ENCODE measurements at places on chromosomes 11 and 22. TPM values are rescaled to one million over a fixed set of nuclear protein-coding genes. Genes with fewer than 3 reads are reported as not detected.

The SHANK2 gene
- total RNA-seq = 1.7 TPM

The SLC17A6 gene
- total RNA-seq = not detected

DNA sequence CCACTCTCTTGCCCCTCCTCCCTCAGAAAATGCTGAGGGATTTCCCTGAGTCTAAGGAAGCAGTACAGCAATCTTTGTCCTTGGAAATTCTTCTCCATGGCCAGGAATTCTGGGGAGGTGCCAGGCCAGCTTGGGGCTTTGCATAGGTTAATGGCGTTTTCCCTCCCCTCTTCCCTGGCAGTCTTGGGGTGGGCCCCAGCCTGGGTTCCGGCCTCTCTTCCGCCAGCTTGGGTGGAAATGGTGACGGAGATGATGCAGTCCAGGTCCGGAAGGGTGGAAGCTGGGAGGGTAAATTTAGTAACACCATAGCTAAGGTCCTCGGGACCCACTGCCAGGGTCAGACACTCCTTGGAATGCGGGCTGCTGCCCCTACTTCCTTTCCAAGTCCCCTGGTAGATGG, 5.0 kb downstream of the PHLDB1 start:
- peak overlapping the region; percentile 60 for H3K27ac ChIP-seq
- H3K27me3 ChIP-seq = no peaks in the 10 kb centered on the region
- peaks cover 41% of the 10 kb centered on the region for H3K36me3 ChIP-seq
- H3K4me1 ChIP-seq = peaks cover 68% of the 10 kb centered on the region
- H3K4me3 ChIP-seq = peak overlapping the region; percentile 14
- DNase-seq = no peak

DNA sequence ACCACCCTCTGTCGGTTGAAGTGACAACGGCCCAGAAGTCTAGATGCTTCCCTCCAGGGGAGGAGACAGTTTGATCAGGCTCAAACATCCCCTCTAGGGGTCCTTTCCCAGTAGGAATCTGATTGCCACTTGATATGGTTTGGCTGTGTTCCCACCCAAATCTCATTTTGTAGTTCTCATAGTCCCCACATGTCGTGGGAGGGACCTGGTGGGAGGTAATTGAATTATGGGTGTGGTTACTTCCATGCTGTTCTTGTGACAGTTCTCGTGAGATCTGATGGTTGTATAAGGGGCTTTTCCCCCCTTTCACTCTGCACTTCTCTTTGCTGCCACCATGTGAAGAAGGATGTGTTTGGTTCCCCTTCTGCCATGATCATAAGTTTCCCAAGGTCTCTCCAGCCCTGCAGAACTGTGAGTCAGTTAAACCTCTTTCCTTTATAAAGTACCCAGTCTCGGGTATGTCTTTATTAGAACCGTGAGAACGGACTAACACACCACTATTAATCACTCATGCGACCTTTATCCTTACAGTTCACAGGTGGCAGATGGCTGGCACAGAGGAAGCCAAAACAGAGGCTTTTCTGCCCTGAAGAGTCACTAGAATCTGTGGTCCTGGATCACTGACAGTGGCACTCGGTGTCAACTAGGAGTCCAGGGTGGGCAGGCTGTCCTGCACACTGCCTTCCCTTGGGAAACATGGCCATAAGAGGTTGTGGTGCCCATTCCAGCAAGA, 21.6 kb downstream of the ASPHD2 start:
- DNase-seq = no peak
- no peak overlapping the region for H3K27ac ChIP-seq
- no peak overlapping the region for H3K4me3 ChIP-seq
- H3K36me3 ChIP-seq = peaks cover 10% of the 10 kb centered on the region
- no peaks in the 10 kb centered on the region for H3K27me3 ChIP-seq

DNA sequence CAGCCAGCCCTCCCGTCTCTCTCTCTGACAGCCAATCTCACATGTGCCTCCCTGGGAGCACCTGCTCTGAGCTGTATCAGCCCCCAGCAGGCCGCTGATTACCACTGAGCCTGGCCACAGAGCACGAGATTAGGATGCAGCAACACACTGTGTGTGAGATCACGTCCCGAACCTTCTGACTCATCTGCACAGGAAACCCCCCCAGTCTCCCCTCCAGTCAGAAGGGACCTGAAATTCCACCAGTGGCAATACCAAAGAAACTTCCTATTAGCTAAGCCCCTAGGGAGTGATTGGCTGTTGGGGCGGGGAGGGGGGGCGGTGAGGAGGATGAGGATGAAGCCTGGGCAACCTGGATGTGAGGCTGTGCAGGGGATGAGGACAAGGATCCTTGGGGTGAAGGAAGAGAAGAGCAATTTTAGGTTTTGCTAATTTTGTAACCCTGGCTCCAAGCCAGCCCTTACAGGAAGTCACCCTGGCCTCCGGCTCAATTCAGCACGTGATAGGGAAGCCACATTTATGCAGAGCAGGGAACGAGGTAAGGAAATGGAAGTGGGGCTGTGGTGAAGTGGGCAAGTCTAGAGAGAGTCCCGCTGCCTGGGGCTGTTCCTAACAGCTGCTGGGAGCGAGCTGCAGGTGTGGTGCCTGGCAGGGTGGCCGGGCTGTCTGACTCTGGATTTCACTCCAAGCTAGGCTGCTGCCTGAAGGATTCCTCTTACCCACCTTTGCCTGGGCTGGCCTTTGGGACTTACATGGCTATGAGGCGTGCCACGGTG, 1.9 kb downstream of the SLC43A3 start:
- H3K27ac ChIP-seq = peak overlapping the region; percentile 87
- peaks cover 5% of the 10 kb centered on the region for H3K4me1 ChIP-seq
- H3K36me3 ChIP-seq = peaks cover 40% of the 10 kb centered on the region
- peak overlapping the region; percentile 68 for H3K4me3 ChIP-seq
- no peaks in the 10 kb centered on the region for H3K27me3 ChIP-seq

GRCh38 chr11:128669506-128670270, 24.2 kb upstream of the FLI1 start:
- H3K4me1 ChIP-seq = peaks cover 4% of the 10 kb centered on the region
- H3K4me3 ChIP-seq = no peak overlapping the region
- H3K27ac ChIP-seq = no peak overlapping the region

The CACNA1I gene
- 0.44 TPM for total RNA-seq

GRCh38 chr22:33036881-33037280, 21.3 kb downstream of the SYN3 start:
- H3K27me3 ChIP-seq = no peaks in the 10 kb centered on the region
- no peak overlapping the region for H3K27ac ChIP-seq
- H3K36me3 ChIP-seq = no peaks in the 10 kb centered on the region
- H3K4me1 ChIP-seq = no peaks in the 10 kb centered on the region

GRCh38 chr11:65215441-65216076, 33.8 kb downstream of the CAPN1 start:
- H3K36me3 ChIP-seq = peaks cover 4% of the 10 kb centered on the region
- no peak overlapping the region for H3K4me3 ChIP-seq
- no peak for DNase-seq
- H3K4me1 ChIP-seq = peaks cover 5% of the 10 kb centered on the region
- H3K27ac ChIP-seq = no peak overlapping the region

- H3K36me3 ChIP-seq = no peaks in the 10 kb centered on the region
- no peak overlapping the region for H3K27ac ChIP-seq
- no peak overlapping the region for H3K4me3 ChIP-seq
- no peak for DNase-seq
- H3K27me3 ChIP-seq = no peaks in the 10 kb centered on the region
Observed at GRCh38 chr11:128284634-128285033, 302.7 kb downstream of the ETS1 start.

The CBLIF gene
- total RNA-seq = not detected

DNA sequence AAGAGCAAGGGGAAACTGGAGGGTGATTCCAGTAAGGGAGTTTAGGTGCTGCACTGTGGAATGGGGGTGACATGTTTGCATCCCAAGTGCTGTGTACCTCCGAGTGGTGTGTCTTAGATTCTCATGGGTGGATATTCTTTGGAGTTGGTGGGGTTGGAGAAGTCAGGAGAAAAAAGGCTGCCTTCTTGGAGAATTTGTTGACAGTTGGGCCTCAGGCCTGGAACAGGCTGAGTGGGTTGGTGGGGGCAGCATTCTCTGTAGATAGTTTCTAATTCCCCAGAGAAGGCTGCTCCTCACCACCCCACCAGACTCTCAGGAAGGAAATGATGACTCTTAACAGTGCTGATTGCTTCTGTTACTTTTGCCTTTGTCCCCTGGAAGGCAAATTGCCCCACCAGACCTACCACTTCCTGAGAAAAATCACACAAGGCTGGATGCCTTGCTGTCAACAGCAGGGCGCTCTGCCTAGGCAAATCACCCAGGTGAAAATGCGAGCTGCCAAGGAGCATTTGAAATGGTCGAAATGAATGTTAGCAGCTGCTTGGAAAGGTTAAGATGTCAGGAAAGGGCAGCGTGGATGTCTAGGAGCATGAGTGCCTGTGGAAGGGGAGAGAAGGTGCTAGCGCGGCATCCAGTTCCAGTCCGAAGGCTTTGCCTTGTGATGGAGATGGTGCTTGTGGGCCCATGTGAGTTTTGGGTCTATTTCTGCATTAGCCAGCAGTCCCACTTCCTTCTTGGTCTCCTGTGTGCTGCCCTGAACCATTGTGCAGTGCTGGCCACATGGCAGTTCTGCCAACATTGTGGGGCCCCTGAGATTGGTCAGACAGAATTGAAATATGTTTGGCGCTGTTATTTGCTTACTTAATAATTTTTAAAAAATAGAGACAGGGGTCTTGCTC, 29.7 kb upstream of the SORL1-AS1 start:
- H3K4me1 ChIP-seq = no peaks in the 10 kb centered on the region
- H3K27me3 ChIP-seq = no peaks in the 10 kb centered on the region
- no peak overlapping the region for H3K4me3 ChIP-seq
- H3K36me3 ChIP-seq = no peaks in the 10 kb centered on the region
- no peak for DNase-seq

DNA sequence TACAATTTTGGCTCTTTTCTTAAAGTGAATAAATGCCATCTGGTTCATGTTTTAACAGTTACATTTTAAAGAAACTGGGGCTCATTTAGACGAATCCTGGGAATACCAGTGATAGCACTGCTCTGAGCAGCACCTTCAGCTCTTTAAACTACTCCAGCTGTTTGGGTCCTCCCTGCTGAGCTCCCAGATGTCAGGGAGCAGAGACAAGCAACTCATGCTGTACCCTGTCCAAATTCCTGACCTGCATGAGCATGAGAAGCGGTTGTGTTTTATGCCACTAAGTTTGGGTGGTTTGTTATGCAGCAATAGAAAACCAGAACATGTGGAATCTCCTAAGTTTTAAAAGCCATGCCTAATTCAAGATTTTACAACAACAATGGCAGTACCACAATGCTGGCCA, 90.0 kb downstream of the FDX1 start:
- no peak overlapping the region for H3K27ac ChIP-seq
- no peaks in the 10 kb centered on the region for H3K27me3 ChIP-seq
- H3K4me1 ChIP-seq = no peaks in the 10 kb centered on the region
- no peak for DNase-seq
- H3K36me3 ChIP-seq = no peaks in the 10 kb centered on the region

- no peak overlapping the region for H3K4me3 ChIP-seq
- no peaks in the 10 kb centered on the region for H3K27me3 ChIP-seq
- H3K27ac ChIP-seq = no peak overlapping the region
- peaks cover 4% of the 10 kb centered on the region for H3K4me1 ChIP-seq
- DNase-seq = no peak
Observed at GRCh38 chr11:78061921-78062311, 1.7 kb upstream of the THRSP start.

GRCh38 chr11:122048401-122048800, 67.6 kb downstream of the BLID start:
- no peaks in the 10 kb centered on the region for H3K4me1 ChIP-seq
- H3K4me3 ChIP-seq = no peak overlapping the region
- DNase-seq = no peak
- no peak overlapping the region for H3K27ac ChIP-seq

- H3K36me3 ChIP-seq = no peaks in the 10 kb centered on the region
- H3K4me3 ChIP-seq = no peak overlapping the region
- no peak overlapping the region for H3K27ac ChIP-seq
- DNase-seq = no peak
- H3K27me3 ChIP-seq = no peaks in the 10 kb centered on the region
- H3K4me1 ChIP-seq = no peaks in the 10 kb centered on the region
Observed at GRCh38 chr11:60834742-60835533, 7.0 kb upstream of the CCDC86 start.

GRCh38 chr22:42642806-42643633, 2.6 kb upstream of the ATP5MGL start:
- no peak overlapping the region for H3K4me3 ChIP-seq
- no peaks in the 10 kb centered on the region for H3K27me3 ChIP-seq
- no peak for DNase-seq

The CD3G gene
- 1.4 TPM for total RNA-seq

GRCh38 chr22:35417606-35418005, 17.7 kb downstream of the MCM5 start:
- H3K27me3 ChIP-seq = no peaks in the 10 kb centered on the region
- no peaks in the 10 kb centered on the region for H3K4me1 ChIP-seq
- no peak overlapping the region for H3K4me3 ChIP-seq
- no peak for DNase-seq
- H3K27ac ChIP-seq = no peak overlapping the region

DNA sequence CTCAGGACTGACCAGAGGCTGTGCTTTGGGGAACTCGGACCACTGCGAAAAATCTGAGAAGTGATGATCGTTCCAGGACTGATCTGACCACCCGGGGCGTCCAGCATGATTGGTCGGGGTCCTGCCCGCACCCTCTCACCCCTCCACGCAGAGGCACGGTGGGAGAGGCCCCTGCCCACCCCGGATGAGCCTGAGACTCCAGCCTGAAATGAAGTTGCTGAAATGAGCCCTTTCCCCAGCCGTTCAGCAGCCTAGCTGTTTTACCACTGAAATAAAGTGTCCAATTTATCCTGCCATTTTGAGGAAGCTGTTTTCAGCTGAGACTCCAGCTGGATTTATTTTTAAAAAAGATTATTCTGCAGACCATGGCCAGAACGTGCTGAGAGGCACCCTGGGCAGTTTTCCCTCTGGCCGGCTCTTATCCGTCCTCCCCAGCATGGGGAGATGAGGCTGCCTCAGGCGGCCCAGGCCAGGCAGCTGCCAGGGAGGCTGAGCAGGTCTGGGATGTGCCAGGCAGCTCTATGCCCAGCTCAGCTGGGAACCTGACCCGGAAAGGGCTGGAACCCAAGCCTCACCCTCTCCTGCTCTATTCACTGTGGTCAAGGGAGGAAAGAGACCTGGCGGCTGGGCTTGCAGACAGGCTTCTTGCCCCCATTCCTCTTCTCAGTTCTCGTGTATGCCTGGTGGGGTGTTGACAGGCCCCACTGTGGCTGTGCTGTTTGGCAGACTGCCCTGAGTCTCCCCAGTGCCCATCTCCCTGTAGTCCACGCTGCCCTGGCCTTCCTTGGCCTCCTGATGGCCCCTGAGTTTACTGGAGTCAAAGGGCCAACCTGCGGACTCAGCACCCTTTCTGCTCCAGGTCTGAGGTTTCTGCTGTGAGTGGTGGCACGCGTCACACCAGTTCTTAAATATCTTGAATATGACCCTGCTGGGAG, 161.0 kb upstream of the B3GAT1 start:
- no peak for DNase-seq
- no peak overlapping the region for H3K4me3 ChIP-seq
- H3K36me3 ChIP-seq = no peaks in the 10 kb centered on the region
